Glutamatergic neuron (in vitro differentiated cells): ENCODE measurements at places on chromosomes 12 and 14. TPM values are rescaled to one million over a fixed set of nuclear protein-coding genes. Genes with fewer than 3 reads are reported as not detected.

- H3K27ac ChIP-seq = no peak overlapping the region
- no peak for DNase-seq
- H3K27me3 ChIP-seq = no peaks in the 10 kb centered on the region
- peaks cover 2% of the 10 kb centered on the region for H3K4me1 ChIP-seq
- H3K36me3 ChIP-seq = no peaks in the 10 kb centered on the region
- H3K4me3 ChIP-seq = no peak overlapping the region
Observed at GRCh38 chr12:94616203-94616729, 34.1 kb downstream of the TMCC3 start.

DNA sequence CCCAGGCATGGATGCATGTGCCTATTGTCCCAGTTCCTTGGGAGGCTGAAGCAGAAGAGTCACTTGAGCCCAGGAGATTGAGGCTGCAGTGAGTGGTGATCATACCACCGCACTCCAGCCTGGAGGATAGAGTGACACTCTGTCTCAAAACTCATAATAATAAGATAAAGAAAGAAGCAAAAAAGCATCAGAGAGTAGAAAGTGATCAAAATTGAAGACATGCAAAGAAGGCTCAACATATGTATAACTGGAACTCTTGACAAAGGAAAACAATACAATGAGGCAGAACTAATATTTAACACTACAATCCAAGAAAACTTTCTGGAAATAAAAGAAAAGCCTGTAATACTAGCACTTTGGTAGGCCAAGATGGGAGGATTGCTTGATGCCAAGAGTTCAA lies 48.3 kb upstream of the COCH start:
- H3K36me3 ChIP-seq = no peaks in the 10 kb centered on the region
- no peaks in the 10 kb centered on the region for H3K4me1 ChIP-seq
- no peak for DNase-seq
- H3K4me3 ChIP-seq = no peak overlapping the region

BIN2 gene
- total RNA-seq = not detected

AVPR1A gene
- total RNA-seq = not detected

DNA sequence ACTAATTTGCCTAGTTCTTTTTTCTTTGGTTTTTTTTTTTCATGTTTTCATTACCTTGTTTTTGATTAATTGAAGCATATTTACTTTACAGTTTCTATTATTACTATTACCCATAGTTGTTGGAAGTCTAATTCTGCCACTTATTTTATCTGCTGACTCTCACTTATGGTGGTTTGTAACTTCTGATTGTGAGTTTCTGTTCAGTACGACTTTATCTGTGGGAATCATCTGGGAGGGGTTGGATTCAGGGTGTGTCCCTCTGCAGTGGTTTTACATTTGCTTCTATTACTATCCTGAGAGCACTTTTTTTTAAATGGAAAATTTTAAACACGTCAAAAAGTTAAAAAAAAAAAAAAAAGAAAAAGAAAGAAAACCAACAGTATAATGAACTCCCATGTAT lies 26.4 kb upstream of the SOS2 start:
- H3K36me3 ChIP-seq = peaks cover 7% of the 10 kb centered on the region
- no peaks in the 10 kb centered on the region for H3K4me1 ChIP-seq
- H3K27ac ChIP-seq = no peak overlapping the region
- no peak overlapping the region for H3K4me3 ChIP-seq
